Stimulated activated CD8-positive, alpha-beta memory T cell treated with anti-CD3 and anti-CD28 coated beads, Interleukin-15, amount 100 ng/mL, for 24 hours (primary cell): ENCODE measurements at places on chromosomes 7 and 10.

- no peak for DNase-seq
Observed at GRCh38 chr10:69316313-69317059, 38.2 kb downstream of the HK1 start.

DNA sequence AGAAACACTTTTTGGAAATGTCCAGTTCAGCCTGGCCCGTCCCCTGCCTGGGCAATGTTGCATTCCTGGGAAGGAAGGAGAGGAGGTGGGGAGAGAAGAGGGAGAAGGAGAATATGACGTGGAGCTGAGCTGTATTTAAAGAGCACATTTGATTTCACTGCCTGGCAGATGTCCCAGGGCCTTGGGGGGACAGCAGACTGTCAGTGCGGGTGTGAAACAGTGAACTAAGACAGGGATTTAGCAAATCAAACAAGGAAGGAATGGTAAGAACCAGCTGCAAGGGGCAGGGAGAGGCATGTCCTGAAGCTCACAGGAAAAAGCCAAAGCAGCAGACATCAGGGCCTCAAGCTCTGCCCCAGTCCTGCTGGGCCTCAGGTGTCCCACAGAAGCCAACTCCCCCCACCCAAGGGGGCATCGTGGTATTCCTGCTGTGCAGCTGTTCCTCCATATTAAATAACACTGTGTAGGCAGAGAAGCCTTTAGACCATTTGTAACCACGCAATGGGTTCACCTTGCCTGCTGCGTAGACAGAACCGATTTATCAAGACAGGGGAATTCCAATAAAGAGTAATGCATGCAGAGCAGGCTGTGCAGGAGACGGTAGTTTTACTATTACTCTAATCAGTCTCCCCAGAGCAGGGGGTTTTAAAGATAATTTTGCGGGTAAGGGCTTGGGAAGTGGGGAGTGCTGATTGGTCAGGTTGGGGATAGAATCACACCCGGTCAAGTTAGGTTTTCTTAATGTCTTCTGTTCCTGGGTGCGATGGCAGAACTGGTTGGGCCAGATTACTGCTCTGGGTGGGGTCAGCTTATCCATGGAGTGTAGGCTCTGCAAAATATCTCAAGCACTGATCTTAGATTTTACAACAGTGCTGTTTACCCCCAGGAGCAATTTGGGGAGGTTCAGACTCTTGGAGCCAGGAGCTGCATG is 18.3 kb downstream of the LEP start:
- DNase-seq, result no peak

GRCh38 chr7:102188746-102189145 is 97.9 kb upstream of the SH2B2 start:
- DNase-seq, result no peak

DNA sequence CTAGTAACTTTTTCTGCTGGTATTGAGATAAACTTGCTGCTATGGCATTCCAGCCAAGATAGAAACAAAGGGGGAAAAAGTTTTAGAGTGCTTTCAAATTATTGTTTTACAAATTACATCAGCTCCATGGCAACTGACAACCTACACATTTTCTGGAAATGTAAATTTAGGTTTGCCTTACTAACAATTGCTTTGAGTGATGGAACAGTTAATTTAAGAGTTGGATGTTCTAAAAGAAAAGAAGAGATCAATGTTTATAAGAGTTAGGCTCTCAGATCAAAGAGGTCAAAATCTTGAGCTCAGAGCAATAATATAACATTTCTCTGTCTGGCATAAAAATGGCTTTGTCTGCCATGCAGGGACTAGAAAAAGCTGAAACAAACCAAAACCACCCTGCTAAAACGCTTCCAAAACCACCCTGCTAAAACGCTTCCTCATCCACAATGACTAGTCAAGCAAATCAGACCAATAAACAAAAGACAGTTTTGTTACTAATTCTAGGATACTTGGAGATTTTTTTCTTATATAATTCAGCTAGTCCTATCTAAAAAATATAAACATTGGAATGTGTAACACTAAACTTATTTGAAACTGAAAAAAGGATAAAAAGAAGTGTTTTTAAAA is 32.3 kb downstream of the ORC5 start:
- DNase-seq, result no peak

DNA sequence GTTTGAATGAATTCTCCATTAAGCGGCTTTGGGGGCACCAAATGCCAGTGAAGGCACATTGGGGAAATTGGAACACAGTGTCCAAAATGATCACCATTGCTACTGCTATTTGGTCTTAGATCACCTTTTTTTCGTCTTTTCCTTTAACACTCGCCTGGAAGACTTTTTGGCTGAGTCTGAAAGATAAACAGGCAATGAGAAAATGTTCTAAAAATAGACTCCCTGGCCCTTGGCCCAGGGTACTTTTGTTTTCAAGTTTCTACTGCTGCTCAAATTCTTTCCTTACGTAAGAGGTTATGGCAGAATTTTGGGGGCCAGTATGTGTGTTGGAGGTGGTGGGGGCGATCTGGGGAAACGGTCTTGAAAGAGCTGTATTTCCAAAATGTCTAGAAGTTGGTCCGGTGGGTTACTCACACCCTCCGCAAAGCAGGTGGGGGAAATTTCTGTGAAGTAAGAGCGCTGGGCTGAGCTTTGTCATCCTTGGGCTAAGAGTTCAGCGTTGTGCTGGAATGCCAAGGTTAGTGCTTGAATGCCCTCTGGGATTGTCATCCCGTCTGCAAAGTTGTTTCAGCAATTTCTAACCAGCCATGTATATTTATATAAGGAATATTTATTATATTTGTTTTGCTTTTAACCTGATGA is 1.3 kb upstream of the ITPRIP start:
- DNase-seq, result no peak

- no peak for DNase-seq
Observed at GRCh38 chr7:157404845-157405481, 68.2 kb downstream of the DNAJB6 start.

DNA sequence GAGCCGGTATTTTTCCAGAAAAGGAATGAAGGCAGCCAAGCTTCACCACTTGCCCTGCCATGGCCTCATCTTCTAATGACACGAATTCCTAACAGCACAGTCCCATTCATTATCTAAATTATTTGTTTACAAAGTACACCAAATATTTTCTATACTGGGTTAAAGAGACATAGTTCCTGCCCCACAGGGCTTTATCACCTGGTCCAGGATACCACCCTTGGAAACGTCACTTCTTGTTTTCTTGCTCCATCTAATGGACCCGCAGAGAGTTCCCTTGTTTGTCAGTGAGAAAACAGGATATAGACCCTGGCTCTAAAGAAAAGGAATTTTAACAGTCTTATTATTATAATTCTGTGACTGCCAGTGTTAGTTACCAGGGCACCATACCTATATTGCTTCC is 1165.4 kb downstream of the GATA3 start:
- DNase-seq, result no peak

DNA sequence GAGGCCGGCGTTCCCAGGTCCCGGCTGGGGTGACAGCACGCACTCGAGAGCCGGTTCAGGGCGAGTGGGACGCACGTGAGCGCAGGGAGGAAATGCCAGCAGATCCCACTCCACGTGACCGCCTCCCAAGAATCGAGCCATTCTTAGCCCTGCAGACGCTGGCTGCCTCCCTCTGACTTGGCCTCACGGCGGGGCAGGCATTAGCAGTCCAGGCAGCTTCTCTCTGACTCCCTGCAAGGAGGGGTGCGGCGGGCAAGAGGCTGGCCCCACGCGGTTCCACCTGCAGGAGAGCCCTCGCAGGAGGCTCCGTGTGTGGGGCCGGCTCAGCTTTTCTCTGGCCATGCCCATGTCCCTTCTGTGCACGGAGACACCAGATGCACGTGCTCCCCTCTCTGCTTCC is 10.1 kb downstream of the GPR146 start:
- DNase-seq, result no peak

GRCh38 chr7:19210893-19211413 is 65.7 kb upstream of the FERD3L start:
- no peak for DNase-seq

- DNase-seq, result no peak
Observed at GRCh38 chr10:114195079-114195478, 15.9 kb downstream of the TDRD1 start.

GRCh38 chr10:85544956-85545355 is 821.6 kb downstream of the GRID1 start:
- no peak for DNase-seq

DNA sequence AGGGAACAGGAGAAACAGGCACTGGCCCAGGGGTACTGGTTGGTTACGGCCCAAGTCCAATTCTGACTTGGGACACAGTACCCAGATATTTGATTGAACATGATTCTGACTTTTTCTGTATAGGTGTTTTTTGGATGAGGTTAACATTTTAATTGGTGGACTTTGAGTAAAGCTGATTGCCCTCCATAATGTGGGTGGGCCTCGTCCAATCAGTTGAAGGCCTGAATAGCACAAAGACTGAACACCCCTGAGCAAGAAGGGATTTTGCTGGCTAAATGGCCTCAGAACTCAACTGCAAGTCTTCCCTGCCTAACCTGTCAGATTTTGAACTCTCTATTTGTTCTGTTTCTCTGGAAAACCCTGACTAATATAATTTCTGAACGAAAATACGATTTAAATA is 222.6 kb downstream of the TEX36 start:
- DNase-seq, result no peak

DNA sequence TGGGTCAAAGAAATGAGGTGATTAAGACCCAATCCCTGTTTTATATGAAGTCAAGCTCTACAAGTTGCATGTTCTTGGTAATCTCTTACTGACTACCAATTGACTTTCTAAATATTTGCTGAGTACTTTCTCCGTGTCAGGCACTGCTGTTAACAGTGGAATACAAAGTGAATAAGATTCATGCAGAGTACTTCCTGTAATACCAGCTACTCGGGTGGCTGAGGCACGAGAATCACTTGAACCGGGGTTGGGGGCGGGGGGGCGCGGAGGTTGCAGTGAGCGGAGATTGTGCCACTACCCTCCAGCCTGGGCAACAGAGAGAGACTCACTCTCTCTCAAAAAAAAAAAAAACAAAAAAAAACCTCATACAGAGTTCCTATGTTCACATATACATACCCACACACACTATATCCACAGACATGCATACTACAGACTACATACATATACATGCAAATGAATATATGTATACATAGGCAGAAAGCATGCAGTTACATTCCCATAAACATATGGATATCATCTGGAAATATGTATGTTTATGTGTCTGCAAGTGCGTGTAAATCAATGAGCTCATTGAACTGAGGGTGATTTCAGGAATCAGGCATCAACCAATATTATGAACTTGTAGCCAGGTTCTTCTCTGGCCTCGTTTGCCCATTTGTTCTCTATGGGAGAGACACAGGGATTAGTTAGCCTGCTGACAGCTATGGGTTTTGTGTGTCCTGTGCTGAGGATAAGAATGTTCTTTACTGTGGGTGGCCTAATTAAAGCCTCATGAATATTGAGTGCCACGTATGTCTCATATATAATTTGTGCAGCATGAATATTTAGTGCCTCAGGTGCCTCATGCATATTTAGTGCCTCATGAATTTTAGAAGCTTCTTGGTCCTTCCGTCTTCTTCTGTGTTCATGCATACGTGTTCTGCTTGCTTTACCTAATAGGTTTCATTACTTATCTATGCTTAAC is 73.9 kb downstream of the BICC1 start:
- DNase-seq, result no peak

DNA sequence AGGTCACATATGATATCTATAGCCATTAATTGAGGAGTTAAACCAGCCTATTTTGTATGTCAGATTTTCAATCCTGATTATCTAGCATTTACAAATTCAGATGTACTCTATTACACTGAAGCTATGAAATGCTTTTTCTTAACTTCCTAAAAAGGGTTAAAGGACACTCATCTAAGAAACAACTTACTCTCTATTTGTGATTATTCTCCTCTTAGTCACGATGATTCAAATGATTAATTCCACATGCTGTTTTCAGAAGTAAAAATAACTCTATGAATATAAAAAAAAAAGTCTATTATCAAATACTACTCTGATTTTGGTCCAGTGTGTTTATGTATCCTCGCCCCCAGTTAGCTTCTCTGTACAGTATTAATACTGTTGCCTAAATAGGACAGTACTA is 1199.9 kb downstream of the GATA3 start:
- DNase-seq, result no peak

DNA sequence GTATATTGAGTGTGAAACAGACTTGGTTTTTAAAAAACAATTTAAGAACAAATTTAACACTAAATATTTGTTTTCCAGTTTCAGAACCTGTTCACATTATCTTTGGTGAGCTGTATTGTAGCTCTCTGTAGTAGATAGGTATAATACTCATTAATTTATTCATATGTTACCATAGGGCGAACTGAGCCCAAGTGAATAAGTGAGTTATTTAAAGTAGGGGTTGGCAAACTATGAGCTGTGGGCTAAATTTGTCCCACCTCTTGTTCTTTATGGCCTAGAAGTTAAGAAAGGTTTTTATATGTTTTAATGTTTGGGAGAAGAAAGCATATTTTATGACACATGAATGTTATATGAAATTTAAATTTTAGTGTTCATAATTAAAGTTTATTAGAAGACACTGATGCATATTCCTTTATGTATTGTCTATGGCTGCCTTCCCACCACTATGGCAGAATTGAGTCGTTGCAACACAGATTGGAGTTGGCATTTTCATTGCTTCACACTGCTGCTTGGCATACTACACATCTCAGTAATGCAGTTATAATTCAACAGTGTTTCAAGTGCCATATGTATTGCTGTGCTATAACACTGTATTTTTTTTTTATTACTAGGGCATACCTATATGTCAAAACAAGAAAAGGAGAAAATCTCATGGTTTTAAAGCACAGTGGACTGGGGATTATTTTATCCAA is 146.5 kb downstream of the ADK start:
- no peak for DNase-seq

DNA sequence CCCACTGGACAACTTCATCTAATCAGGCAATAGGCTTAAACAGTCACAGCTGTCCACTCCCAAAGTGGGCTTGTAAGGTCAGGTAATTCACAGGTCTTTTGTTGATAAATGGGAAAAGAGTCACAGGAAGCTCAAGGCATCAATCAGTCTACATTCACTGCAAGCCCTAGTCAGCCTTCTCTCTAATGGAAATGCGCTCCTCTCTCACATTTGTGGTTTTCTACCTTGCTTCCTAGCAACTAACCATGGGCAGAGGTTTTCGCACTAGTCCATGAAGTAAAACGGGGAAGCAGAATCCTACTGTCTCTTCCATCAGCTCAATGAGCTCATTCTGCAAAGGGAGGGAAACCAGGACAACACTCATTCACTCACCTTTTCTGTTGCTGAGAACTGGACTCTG is 53.5 kb upstream of the APBB1IP start:
- DNase-seq, result no peak

GRCh38 chr7:95295397-95295796 is 28.9 kb downstream of the PON1 start:
- no peak for DNase-seq

GRCh38 chr7:10076660-10077300 is 896.9 kb upstream of the PHF14 start:
- no peak for DNase-seq

- DNase-seq, result no peak
Observed at GRCh38 chr10:63653747-63654146, 132.5 kb downstream of the REEP3 start.

- DNase-seq, result no peak
Observed at GRCh38 chr10:19252531-19252930, 203.9 kb downstream of the MALRD1 start.

- no peak for DNase-seq
Observed at GRCh38 chr7:83751217-83751616, 102.3 kb upstream of the SEMA3E start.
